ENCODE measurements at places on chromosomes 5 and 9. TPM values are rescaled to one million over a fixed set of nuclear protein-coding genes. Genes with fewer than 3 reads are reported as not detected.

- no peak for DNase-seq
Observed at GRCh38 chr5:71872311-71872864, 153.3 kb downstream of the CARTPT start.

DNA sequence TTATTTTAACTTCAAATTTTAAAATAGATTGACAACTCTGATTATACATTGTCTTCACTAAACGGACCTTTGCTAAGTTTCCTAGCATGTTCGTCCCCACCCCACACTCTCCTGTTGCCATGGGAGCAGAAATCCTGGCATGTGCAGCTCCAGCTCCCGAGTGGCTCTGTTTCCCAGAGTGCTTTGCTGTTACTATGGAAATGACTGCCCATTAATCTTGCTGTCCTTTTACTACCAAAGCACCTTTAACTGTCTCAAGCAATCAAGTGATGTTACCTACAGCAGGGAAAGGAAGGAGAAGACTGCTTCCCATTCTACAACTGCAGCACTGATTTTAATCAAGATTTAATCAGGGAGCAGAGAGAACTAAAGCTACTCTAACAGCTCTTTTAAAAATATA is 212.0 kb upstream of the KIF2A start:
- DNase-seq: peak; percentile 65

- no peak for DNase-seq
Observed at GRCh38 chr9:4581035-4581760, 80.9 kb upstream of the PLPP6 start.

DNA sequence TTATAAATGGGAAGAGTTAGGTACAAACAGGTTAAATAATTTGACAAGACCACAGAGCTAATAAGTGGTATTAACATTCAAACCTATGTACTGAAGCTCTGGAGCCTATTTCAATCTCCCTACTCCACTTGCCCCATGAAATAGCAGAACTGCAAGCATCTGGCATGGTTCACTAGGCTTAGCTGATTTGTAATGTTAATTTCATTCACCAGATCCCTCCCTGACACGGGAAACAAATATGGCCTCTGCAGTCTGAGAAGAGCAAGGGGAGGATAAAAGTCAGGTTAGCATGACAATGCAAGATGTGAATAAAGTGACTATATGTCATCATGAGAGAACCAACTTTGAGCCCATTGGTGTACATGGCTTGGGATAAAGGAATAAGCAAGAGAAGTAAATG is 428.8 kb downstream of the BRINP1 start:
- DNase-seq: no peak

GRCh38 chr9:115520646-115521045 is 402.7 kb upstream of the TNC start:
- no peak for DNase-seq

DNA sequence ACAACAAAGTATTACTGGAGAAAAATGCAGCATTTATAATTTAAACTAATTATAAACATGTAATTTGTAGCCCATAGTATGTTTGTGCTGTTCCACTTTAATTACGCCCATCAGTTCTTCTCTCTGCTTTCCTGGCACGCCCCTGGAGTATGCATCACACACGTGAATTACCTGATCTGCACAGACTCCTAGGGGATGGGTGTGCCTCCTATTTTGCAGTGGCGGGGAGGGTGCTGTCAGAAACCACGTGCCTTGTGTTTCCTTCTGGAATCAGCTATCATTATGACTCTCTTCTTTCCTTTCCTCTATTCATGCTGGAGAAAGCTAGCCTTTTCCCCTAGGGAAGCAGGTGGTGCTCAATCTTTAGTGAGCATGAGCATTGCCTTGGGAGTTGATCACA is 43.3 kb downstream of the RPS23 start:
- no peak for DNase-seq

DNA sequence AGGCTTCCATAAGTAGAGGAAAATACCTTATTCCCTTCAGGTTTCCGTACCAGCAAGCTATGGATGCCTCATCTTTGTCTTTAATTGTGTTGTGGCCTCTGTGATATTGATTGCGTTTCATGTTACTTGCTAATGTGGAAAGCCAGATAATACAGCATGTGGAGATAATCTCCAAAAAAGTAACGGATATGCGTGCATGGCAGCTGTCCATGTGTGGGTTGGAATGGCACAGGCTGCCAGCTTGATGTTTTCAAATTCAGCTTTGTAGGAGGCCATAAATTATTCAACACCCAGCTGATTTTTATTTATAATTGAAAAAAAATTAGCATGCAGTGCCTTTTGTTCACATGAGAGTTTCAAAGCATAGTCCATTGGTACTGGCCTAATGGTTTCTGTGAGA is 144.9 kb downstream of the GIN1 start:
- no peak for DNase-seq

GLRA1 gene
- not detected for total RNA-seq

DNA sequence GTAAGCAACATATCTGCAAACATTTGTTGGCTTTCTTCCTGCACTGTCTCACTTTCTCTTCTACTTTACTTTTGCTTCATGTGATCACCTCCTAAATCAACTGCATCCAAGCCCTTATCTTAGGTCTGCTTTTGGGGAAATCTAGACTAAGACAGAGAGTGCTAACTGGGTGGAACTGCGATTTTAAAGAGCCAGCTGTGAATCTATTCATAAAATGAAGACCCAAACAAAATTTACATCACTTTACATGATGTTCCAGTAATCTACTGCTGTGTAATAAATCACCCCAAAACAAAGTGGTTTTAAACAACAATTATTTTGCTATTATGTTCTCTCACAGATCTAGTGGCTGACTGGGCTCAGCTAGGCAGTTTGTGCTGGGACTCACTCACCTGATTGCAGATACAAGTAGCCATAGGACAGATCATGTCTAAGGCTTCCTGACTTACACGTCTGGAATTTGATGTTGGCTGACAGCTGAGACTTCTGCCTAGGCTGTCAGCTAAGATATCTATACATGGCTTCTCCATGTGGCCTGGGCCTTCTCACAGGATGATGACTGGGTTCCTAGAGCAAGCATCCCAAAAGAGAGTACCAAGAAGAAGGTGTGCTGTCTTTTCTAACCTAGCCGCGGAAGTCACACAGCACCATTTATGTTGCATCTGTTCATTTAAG is 145.1 kb upstream of the TBCA start:
- DNase-seq: no peak

- DNase-seq: peak; percentile 59
Observed at GRCh38 chr9:7570107-7570720, 229.4 kb downstream of the DMAC1 start.

TAF1L gene
- total RNA-seq: not detected

DNA sequence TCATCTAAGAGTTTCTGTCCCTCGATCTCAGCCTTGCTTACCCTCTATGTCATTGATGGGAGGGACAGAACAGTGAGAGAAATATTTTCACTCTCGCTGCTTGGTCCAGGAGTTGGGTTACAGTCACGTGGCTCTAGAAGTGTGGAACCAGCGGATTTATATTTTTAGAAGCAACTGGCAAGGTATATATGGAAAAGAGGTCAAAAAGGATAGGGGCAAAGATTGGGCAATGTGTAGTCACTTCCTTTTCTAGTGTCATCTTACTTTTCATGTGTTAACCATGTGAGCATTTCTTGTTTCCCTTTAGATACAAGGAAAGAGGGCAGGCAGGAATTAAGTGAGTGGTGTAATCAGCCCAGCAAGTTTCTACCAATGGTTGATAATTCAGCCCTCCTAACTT is 111.5 kb upstream of the ZNF366 start:
- DNase-seq: no peak

HSPB3 gene
- total RNA-seq: not detected

DNA sequence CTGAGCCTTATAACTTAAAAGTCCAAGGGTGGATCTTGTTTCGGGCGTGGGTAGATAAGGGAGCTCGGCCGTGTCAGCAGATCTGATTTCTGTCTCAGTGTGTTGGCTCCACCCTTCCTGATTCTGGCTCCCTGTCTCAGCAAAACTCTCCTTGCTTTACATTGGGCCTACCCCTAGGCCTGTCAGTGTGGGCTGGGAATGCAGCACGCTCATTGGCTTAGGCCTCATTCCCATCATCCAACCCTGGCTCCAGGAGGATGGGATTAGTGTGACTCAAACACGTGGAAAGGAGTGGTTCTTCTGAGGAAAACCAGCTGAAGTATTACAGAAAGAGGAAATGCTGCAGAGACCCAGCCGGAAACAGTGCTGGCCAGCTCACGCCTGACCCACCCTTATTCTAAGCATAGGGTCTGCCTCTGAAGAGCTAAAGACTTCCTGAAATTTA is 59.9 kb downstream of the ZFAND5 start:
- peak; percentile 85 for DNase-seq

NUDT2 gene
- total RNA-seq: 14.0 TPM

DNA sequence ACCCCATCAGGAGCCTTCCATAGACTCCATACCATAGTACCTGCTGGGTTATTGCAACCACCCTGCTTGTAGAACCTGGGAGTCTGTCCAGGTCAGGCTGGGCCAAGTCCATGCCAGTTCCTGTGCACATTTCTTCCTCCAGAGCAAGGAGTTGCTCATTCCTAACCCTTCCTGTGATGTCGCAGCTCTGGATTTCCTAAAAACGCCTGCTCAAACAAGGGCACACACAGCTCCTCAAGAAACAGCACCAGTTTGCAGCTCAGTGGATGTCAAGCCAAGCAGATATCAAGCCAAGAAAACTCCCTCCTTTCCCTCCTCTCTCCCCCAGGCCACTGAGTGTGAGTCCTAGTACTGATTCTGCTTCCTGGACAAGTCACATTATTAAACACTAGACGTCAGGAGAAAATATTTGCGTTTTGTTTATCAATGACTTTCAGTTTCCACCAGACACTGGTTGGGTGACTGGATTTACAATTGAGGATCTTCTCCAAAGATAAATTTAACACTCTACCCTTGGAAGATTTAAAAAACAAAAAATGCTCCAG is 59.6 kb downstream of the SLC1A1 start:
- no peak for DNase-seq

GRCh38 chr5:179819296-179820126 is 1.2 kb upstream of the SQSTM1 start:
- peak; percentile 70 for DNase-seq

ZNF367 gene
- total RNA-seq: 1.0 TPM

SH3TC2 gene
- total RNA-seq: 0.33 TPM

DNA sequence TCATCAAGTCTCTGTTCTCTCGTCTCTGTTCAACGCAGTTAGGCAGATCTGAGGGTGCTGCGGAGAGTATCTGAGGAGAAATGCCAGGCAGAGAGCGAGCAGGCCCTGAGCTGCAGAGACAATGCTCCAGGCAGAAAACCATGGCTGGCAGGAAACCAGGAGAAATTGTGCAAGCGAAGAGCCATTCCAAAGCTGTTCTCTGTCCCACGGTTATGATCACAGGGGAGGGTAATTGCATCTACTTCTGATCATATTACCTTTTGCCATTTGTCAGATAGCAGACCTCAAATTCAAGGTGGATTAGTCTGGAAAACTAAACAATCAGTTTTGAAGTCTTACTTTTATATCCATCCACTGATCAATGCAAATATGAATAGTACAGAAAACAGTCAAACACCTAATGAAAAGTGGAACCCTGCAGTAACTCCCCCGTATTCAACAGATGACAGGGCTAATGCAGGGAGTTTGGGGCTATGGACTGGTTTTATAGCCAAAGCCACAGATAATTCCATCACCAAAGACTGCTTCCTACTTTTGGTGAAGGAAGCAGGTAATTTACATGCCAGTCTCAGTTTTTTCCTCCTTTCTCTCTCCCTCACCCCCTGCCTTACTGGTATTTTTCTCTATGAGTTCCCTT is 228.0 kb downstream of the DCP2 start:
- peak; percentile 27 for DNase-seq

SLC27A4 gene
- total RNA-seq: 17.1 TPM

DNA sequence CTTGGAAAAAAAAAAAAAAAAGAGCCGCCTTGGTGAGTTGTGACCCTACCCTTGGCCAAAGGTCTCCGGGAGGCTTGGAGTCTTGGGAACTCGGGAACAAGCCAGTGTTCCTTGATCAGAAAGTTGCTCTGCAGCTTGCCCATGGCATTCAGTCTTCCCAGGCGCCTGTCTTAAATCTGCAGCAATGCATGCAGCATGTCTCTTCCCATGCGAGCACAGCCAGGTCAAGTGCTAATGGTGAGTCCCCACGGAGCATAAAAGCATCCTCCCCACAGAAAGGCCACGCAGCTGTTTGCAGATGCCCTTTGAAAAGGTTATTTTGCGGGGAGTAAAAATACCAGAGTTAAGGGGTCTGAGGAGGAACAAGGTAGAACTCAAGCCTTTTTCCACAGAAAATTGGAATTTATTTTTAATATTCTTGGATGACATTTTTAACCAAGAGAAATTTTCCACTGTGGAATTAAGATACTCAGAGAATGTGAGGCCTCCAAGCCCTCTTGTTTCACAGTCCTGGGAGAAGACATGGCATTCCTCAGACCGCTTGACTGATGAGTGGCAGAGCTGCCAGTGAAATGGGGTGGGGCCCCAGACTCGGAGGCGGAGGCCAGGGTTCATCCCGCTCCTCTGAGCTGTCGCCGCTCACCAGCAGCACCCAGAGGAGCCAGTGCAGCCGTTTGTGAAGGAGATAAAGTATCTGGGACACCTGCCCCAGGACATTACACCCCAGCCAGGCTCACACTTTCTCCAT is 81.6 kb downstream of the CYFIP2 start:
- DNase-seq: no peak

Measured in body of pancreas (tissue), 4 donors.